A172 (cell line): ENCODE measurements at places on chromosomes 7 and 10. TPM values are rescaled to one million over a fixed set of nuclear protein-coding genes. Genes with fewer than 3 reads are reported as not detected.

Gene SEMA4G
- 0.05 TPM in 1 of 2 replicates, not detected in the other for total RNA-seq

Gene ABCB1
- 0.14 and 0.24 TPM in 2 replicates for total RNA-seq

Gene CFTR
- 0.02 TPM in 1 of 2 replicates, not detected in the other for total RNA-seq

DNA sequence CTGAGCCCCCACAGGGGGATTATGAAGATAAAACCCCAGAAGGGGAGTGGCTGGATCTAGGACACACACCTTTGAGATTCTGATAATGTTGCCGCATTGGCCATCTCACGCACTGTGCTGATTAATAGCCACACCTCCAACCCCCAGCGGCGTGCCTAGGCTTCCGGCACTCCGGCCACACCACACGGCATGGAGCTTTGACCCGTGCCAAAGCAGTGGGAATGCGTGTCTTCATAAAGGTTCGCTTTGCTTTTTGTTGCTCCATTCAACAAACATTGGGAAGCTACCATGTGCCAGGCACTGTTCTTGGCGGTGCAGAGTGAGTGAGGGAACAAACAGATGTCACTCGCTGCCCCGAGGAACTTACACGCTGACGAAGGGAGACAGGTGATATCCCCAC, 117.6 kb downstream of the TCERG1L start:
- DNase-seq: no peak
